Caki2 (cell line): ENCODE measurements at places on chromosomes 2 and 18. TPM values are rescaled to one million over a fixed set of nuclear protein-coding genes. Genes with fewer than 3 reads are reported as not detected.

POU3F3 gene
- 48.8 and 57.1 TPM in 2 replicates for total RNA-seq

RASGRP3 gene
- 0.90 TPM in 1 of 2 replicates, not detected in the other for total RNA-seq

SERPINB12 gene
- not detected in 2 replicates for total RNA-seq

LONRF2 gene
- total RNA-seq, result 3.6 and 4.7 TPM in 2 replicates

DNA sequence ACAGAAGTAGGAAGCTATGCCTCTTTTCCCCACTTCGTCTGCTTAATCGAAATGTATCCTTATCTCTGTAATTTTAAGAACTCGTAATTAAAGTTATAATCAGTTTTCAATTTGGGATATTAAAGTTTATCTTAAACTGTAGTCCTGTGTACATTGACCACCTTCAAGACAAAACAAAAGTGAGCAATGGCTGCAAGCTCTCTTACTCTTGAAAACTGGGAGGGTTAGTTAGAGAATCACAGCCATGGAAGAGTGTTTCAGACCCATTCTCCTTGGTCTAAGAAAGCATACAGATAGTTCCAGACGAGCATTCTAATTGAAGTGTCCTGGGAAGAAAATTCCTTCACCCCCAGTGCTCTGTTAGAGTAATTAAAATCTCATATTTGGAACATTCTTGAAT, 2.0 kb downstream of the KCMF1 start:
- DNase-seq, result peak; percentile 39

GRCh38 chr18:10035281-10035991, 121.6 kb downstream of the VAPA start:
- DNase-seq, result no peak

DNA sequence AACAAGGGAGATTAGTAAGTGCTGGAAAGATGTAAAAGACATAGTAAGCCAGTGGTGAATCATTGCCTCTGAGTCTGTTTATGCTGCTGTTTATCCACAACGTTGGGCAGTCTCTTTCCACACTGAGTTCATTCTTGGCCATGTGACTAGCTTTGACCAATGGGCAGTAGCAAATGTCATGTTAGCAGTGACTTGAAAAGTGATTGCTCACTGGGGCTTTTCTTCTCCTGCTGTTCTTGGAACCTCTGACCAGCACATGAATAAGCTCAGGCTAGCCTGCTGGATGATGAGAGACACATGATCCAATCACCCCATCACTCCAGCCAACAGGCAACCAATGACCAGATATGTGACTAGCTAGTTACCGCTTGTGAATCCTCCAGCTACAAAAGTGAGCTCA, 360.4 kb downstream of the SLC4A3 start:
- peak; percentile 82 for DNase-seq

DNA sequence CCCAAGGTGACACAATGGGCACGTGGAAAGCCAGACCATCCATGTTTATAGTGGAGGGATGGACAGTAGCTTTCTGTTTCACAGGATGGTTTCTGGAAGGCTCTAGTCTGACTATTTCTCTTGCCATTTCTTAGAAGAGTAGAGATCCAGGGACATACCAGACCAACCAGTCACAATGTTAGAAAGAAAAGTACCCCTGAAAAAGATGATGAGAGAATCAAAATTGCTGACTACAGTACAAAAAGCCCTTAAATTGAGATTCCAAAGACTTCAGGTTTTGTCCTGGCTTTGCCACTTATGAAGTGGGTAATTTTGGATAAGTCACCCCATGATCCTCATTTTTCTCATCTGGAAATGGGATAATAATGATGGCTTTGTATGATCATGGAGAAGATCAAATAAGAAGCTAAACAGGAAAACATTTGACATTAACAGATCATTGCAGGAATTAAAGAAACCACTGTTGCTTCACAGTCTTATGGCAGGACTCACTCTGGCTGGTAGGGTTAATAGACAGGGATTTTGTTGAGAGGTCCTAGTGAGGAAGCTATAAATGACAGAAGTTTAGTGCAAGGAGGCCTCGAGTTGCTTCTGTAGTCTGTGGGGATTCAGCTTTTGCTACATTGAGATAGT, 386.0 kb downstream of the IRS1 start:
- DNase-seq, result no peak

DNA sequence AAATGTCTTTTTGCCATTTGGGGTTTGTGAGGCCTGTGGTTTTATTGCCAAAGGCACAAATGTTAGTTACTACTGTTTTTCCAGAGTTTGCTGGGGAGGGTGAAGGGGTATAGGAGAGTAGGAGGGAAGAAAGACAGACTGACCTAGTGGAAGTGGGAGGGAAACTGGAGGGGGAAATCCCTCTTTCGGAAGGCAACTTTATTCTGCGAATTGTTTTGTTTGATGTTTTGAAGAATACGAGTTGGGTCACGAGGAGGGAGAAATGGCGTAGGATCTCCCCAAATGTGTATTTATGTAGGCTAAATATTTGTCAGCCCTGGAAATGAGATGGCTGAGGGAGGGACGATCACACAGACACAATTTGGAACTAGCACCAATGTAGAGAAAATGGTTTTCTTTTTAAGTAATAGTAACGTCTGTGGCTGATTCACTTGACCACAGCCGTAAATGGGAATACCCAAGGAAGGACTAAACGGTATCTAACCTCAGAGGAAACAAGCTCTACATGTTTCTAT, 172.3 kb downstream of the ICOS start:
- no peak for DNase-seq
